ENCODE measurements at places on chromosomes 3 and 15. TPM values are rescaled to one million over a fixed set of nuclear protein-coding genes. Genes with fewer than 3 reads are reported as not detected.

TMEM207 gene
- not detected for total RNA-seq

GOLGA8H gene
- total RNA-seq = 3.3 TPM

DUOX1 gene
- not detected for total RNA-seq

TIGIT gene
- total RNA-seq = not detected

- no peak for DNase-seq
Observed at GRCh38 chr3:48738926-48739616, 22.1 kb upstream of the IP6K2 start.

GRCh38 chr3:127679534-127680145 is 6.9 kb downstream of the ABTB1 start:
- DNase-seq = no peak

- DNase-seq = no peak
Observed at GRCh38 chr3:41574900-41575299, 375.6 kb downstream of the CTNNB1 start.

GRCh38 chr15:68497206-68497910 is 65.4 kb upstream of the ITGA11 start:
- DNase-seq = peak; percentile 12

FSIP1 gene
- 1.1 TPM for total RNA-seq

DNA sequence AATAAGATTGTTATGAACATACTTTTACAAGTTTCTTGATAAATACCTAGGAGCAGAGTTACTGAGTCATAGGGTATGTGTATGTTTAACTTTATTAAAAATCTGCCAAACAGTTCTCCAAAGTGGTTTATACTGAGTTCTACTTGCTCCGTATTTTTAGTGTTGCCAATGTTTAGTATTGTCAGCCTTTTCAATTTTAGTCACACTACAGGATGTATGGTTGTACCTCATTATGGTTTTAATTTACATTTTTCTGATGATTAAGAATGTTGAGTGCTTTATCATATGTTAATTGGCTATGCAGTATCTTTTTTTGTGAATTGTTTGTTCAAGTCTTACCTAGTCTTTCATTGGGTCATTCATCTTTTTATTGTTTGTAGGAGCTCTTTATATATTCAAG is 4.3 kb downstream of the TMOD3 start:
- DNase-seq = no peak

DNA sequence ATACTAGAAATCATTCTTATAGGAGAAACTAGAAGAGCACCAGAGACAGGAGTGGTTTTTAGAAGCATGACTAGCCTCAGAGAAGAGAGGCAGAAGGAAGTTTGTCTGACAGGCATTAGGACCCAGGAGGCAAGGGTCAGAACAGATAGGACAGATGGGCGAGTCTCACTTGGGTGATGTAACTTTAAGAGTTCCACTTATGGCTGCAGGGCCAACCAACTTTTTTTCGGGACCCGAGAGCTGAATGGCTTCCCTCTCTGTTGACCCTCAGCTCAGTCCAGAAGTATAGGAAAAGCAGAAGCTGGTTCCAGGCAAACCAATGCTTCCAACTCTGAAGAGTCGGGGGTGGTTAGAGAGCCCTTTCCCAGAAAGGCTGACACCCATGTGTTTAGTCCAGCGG is 136.6 kb upstream of the SETMAR start:
- DNase-seq = no peak

DNA sequence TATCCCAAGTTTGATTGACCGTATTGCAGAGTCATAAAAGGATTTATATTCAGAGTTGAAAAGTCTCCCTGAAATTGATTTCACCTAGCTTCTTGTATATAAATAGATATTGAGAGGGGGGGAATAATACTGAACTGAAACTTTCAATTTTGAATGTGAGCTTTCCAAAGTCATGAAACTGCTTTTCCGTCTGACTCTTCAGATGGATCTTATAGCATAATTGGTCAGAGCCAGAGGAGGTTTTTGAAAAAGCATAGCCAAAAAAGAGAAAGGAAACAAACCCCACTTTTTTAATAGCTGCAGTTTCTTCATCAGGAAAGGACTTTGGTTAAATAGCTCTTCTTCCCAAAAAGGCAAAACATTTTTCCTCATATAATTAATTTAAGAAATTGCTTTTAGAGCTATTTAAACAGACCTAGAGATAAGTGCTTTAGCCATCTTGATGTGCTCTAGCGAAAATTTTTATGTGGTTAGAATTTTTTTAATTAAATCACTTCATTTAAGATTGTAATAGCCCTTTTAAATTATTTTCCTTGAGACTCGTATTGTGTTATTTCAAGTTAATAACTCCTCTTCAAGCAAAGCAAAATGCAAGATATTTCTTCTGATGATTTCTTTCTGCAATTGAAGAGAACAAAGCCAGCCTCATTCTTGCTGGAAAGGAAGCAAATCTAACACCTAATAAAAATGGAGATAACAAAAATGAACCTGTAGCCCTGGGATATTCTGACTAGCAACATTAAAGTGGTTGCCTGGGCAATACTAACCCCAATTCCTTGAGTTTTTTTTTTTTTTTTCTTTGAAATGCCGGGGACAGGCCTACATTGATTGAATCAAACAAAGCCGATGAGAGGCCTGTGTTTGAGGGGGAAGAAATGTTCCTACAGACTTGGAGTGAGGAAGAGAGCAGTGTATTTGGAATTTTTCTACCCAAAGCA is 173.6 kb downstream of the PTPRG start:
- DNase-seq = no peak

GRCh38 chr3:82736696-82737277 is 975.3 kb upstream of the GBE1 start:
- DNase-seq = no peak

DNA sequence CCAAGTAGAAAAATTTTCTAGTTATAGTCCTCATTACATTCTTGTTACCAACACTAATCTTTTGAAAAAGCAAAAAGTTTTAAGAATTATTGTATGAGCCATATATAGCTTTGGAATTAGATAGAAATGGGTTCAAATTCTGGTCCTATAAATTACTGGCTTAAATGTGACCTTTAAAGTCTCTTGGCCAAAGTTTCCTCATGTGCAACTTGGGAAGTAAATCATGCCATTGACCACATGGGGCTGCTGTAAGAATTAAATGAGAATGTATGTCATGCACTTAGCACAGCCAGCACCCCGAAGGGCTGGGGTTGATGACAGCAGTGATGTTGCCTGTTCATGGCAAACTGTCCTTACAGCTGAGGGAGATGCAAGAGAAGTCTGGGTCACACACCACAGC is 108.3 kb downstream of the TOP2B start:
- no peak for DNase-seq

GRCh38 chr15:78640527-78641101 is 396 bp downstream of the CHRNB4 start:
- DNase-seq = no peak

- no peak for DNase-seq
Observed at GRCh38 chr3:27025718-27026117, 343.5 kb downstream of the NEK10 start.

GRCh38 chr3:128144512-128145187 is 8.6 kb upstream of the EEFSEC start:
- no peak for DNase-seq

- no peak for DNase-seq
Observed at GRCh38 chr3:37491343-37491742, 317.0 kb upstream of the LRRFIP2 start.

RYR3 gene
- not detected for total RNA-seq

GRCh38 chr15:51849860-51850259 is 20.4 kb downstream of the TMOD3 start:
- no peak for DNase-seq

- DNase-seq = no peak
Observed at GRCh38 chr3:24500806-24501205, 6.2 kb upstream of the THRB start.

GRCh38 chr3:194083637-194084224 is 52.2 kb upstream of the HES1 start:
- DNase-seq = no peak

GRCh38 chr15:45121706-45122417 is 7.7 kb downstream of the DUOXA2 start:
- peak; percentile 54 for DNase-seq

Data from endothelial cell of umbilical vein (primary cell).